HS-5 (cell line): ENCODE measurements at places on chromosomes 3 and 15.

DNA sequence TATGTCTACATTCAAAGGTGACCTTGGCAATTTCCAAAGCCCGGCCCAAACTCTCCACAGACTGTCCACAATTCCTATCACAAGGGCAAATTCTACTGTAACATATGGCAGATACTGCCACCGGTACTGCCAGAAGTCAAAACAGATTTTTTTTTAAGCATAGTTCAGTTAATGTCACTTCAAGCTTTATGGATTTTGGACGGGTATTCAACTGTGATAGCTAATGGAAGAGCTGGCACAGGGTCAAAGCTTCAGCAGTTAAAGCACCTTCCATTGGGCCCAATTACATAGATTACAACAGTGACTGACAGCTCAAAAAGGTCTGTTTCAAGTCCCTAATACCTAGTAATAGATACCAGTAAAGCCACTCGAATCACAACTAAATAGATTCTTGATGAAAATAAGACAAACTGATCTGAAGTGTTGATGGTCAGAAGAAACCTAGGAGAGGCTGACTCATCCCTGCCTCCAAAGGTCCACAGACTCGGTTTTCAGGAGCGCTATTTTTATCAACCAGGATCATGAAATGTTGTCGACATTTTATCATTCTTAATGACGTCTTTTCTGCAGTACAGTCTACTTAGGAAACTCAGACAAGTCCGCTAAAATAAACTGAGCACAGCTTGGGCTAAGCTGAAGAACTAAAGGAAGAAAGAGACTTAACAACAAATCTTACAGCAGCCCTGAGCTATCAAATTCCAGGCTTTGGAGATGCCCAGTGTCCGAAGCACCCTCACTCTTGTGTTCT is 38.7 kb downstream of the ANXA2 start:
- DNase-seq, result no peak

DNA sequence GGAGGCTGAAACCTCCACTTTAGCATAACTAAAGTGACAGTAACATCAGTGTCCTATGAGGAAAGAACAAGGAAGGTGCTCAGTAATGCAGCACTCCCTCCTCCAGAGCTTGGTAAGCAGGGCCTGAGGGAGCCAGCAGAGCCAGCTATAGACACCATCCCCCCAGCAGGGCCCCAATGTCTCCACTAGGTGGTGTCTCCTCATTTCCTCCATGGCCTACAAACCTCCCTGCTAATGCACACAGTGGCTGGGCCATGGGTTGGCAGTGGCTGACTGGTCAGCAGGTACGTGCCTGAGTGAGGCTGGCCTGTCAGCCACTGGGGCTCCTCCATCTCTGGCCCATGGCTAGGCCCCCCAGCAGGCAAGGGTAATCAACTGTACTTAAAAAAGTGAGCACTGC is 13.6 kb downstream of the MRPS25 start:
- no peak for DNase-seq

DNA sequence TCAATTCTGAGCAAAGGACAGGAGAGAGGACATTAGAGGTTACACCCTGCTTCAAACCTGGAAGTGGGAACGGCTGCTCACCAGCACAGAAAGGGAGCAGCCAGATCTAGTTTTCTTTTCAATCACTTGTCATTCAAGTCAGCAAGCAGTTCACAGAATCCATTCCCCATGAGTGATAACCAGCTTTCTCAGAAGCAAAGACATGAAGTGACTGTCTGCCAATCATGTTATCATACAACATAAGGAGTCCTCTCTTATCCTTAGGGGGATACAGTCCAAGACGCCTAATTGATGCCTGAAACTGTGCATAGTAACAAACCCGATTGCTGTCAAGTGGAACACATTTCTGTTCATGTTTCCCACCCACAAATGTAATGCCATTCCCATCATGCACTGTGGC is 54.7 kb downstream of the FAM98B start:
- DNase-seq, result no peak

DNA sequence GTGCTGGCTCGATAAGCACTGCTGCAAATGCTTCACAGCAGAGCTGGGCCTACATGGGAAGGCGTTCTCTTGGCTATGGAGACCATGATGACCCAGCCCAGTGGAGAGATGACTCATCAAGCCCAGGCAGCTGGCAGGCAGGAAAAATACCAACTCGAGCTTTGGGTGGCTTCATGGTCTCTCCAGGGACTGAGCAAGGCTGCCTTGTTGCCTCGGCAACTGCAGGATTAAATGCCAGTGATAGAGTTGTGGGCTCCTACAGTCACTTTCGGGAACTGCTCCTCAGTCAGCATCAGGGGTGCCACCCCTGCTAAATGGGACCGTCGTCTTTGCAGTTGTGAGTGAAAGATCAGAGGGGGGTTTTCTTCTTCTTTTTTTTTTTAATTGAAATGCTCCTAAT is 54.6 kb upstream of the MYZAP start:
- no peak for DNase-seq

DNA sequence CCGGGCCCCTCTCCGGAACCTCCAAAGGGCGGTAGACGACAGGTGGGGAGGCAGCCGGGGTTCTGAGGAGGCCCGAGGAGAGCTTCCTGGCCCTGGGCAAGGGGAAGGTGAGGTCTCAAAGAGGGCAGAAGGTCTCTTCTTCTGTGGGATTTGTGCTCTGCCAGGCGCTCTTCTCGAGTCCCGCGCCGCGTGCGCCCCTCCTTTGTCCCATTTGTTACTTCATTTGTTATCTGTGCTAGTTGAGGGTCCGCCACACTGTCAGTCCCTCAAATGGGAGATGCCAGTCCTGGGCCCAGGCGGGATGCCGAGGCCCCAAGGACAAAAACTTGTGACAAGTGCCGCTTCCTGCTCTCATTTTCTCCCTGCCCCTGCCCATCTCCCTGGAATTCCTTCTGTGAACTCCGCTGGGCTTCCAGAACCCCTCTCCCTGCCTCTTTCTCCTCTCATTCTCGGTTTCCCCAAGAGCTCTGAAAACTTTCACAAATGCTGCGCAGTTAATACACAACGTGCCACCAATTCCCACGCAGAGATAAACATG is 1.5 kb downstream of the ST8SIA2 start:
- no peak for DNase-seq

GRCh38 chr15:81244306-81244705 is 47.6 kb downstream of the IL16 start:
- DNase-seq, result no peak

- no peak for DNase-seq
Measured at GRCh38 chr3:27133060-27133459, 236.1 kb downstream of the NEK10 start.

DNA sequence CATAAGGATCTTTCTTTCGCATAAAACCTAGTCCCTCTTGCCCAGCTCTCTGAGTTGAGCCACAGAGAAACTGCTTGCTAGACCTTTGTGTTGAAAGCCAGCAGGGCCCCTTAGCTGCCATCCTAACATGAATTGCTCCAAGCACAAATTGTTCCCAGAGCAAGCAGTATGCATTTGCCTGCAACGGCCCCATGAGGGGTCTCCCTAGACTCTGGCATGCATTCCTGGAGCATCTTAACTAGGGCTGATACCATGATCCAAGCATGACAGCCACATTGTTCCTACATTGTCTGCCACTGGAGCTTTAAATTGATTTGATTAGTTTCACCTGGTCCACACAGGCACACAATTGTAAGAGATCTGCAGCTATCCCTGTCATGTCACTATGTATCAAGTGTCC is 428.1 kb downstream of the TAFA4 start:
- DNase-seq, result no peak

DNA sequence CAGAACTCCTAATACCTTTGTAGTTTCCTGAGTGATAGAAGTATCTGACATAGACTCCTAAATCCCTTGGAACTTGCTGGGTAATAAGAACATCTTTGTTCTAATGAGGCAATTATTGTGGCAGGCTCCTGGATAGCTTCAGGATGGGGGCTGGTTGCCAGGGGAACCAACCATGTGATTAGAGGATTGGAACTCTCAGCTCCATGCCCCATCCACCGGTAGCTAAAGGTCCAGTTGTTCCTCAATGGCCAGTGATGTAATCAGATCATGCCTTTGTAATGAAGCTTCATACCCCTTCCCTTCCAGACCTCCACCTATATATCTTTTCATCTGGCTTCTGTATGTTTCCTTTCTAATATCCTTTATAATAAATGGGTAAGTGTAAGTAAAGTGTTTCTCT is 221.2 kb upstream of the ALCAM start:
- DNase-seq, result no peak

- no peak for DNase-seq
Measured at GRCh38 chr15:88012233-88012632, 244.3 kb downstream of the NTRK3 start.

DNA sequence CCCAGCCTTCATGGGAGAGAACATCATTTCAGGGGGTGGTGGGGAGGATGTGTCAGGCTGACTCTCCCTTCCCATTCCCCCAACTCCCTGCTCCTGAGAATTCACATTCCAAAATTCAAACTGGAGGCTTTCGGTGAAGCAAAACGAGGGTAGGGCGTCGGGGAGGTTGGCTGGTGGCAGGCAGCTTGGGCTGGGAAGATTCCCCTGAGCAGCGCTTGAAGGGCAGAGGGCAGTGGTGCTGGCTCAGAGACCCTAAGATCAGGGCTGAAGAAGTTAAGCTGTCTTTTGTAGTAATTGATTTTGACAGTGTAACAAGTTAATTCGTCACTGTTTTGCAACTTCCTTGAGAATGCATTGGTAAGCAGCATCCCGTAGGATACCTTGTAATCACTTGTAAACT is 187.8 kb downstream of the RAB11A start:
- DNase-seq, result no peak

DNA sequence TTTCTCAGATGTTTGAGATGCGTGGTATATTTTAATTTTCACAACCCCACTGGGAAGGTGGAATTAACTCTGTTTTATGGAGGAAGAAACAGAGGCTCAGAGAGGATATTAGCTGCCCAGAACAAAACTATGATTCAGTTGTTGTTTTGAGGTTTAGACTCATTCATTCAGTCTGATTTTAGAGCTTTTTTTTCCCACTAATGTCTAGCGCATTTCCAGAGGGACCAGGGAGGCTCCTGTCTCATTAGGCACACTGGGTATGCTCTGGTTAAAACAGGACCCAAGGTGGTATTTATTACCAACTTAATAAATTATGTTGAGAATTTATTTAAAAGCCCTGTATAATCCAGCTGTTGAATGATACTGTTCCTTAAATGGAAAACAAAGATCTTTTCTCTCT is 272.0 kb upstream of the RGMA start:
- DNase-seq, result no peak

GRCh38 chr15:75067123-75067830 is 43.9 kb downstream of the PPCDC start:
- peak; percentile 57 for DNase-seq

DNA sequence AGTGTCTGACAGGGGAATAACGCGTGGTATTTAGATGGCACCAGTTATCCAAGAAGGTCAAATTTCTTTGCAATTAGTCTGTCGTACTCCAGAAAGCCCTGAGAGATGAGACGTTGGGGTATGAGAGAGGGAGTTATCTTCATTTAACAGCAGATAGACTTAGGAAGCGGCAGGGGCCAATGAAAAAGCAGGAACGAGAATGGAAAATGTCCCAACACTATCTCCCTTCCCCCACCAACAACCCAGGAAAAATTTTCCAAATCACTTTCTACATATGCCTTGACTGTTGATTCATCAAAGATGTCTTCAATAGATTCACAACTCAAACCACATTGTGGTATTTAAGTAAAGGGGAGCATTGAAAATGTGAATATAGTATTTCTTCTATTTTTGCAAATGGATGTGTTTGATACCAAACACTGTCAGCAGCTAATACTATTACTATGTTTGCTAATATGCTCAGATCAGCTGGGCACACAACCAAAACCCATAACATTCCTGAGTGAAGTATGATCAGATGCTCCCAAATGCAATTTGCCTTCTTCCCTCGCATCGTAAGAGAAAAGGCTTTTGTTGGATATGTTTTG is 13.3 kb upstream of the GREM1 start:
- no peak for DNase-seq

DNA sequence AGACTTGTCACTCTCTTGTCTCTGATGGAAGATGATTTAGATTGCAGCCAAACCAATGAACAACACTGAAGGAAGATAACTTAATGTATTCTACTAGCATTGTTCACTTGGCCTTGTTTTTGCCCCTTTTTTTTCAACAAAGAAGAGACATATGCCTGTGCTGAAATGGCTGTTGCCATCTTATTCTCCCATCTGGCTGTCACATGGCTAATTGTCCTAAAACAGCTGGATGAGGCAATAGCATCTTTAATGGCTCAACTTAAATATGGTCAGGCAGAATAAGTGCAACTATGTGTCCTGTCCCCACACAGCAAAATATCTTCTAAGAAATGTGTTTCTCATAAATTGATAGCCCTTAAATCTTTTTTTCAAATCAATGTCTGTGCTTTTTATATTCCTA is 576.9 kb downstream of the TUSC7 start:
- DNase-seq, result no peak

DNA sequence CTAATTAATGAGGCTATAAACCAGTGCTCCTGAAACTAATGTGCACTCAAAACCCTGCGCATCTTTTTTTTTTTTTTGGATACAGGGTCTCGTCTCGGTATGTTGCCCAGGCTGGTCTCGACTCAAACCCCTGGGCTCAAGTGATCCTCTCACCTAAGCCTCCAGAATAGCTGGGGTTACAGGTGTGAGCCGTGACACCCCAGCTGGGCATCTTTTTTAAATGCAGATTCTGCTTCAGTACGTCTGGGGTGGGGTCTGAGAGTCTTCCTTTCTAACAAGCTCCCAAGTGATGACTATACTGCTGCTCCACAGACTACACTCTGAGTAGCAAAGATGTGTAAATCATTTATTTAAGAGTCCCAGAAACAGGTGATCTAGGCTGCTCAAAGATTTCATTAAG is 73.0 kb downstream of the BFSP2 start:
- no peak for DNase-seq

- no peak for DNase-seq
Measured at GRCh38 chr15:77548589-77549557, 83.8 kb downstream of the LINGO1 start.

- DNase-seq, result no peak
Measured at GRCh38 chr3:172154768-172155664, 115.6 kb downstream of the FNDC3B start.

- peak; percentile 92 for DNase-seq
Measured at GRCh38 chr3:72346526-72346926, 501.7 kb downstream of the SHQ1 start.

GRCh38 chr3:29949940-29950616 is 656.3 kb upstream of the TGFBR2 start:
- DNase-seq, result no peak

DNA sequence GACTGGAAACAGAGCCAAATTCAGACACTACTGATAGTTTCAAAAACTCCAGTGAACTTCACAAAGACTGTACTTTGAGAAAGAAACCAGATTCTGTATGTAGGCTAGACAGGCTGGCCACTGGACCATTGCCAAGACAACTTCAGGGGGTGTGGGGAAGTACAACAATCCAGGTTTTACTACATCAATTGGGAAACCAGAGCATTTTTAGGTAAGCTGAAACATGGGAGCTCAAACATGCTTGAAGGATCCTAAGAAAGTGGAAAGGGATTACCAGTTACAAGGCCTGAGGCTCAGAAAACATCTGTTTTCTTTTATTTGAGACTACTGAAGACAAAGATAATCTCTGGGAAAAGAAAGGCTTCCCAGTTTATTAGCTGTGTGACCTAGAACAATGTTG is 26.9 kb upstream of the ZNF280D start:
- DNase-seq, result no peak
